GM03348 (cell line): ENCODE measurements at places on chromosomes 11 and 22.

DNA sequence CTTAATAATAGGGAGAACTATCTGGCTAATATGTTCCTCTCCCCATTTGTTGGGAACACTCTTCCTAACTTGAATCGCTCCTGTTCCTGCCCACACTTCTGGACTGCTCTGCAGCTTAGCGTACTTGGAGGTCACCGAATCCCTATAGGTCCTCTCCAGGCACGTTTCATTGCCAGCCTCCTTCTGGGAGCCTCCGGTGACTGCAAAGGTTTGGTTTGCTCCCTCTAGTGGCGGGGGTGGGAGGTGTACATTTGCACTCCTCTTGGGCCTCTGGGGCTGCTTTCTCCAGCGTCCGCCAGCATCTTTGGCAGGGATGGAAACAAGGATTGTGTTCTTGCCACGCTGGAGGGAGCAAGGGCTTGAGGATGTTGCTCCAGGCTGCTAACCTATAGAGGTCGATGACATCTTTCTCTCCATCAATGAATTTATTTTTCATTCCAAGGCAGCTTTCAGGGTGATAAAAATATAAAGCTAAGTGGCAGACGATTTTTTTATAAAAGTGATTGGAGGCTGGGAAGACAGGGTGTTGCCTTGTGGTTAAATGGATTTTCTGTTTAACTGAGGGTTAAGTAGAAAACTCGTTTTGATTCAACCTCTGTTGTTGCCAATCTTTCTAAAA is 48.7 kb downstream of the TSPAN18 start:
- peak; percentile 75 for DNase-seq

DNA sequence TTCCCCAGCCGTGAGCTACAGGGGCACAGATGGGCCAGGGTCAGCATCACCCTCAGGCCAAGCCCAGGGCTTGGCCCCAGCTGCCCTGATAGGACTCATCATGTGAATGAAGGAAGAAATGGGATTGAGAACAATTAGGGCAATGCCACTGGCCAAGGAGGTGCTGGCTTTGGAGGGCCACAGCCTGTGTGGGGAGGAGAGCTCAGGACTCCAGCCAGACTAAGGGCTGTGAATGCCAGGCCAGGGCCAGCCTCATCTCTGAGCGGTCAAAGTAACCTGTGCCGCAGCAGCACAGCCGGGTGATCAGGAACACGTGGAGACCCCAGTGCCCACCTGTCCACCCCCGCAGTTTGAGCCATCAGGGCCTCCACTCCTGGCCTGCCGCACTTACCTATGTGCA is 10.1 kb downstream of the CHID1 start:
- no peak for DNase-seq

DNA sequence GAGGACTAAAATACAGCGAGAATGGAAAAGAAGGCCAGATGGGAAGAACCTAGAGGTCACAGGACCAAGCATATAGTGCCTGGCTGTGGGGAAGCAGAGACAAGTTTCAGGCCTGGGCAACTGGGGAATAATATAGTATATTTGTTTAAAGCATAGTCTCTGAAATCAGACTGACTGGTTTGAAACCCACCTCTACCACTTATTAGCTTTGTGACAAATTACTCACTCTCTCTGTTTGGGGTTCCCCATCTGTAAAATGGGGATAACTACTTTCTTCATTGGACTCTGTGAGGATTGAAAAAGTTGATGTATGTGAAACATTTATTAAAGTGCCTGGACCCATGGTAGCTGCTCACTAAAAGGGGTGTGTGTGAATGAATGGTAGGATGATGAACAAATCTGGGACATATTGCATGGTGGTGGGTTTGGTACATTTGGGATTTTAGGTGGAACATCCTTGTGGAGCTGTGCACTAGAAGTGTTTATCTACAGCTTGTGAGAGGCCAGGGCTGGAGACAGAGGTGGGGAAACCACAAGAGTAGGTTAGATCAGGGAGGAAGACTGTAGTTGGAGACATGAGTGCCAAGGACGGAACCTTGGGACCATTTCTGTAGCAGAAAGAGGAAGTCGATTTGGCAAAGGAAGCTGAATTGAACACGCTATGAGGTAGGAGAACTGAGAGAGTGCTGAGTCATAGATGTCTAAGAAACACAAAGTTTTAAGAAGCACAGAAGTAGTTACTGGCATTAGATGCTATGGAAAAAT is 52.6 kb downstream of the SWAP70 start:
- peak; percentile 14 for DNase-seq

- peak; percentile 35 for DNase-seq
Observed at GRCh38 chr22:41030891-41031290, 61.5 kb upstream of the EP300 start.

DNA sequence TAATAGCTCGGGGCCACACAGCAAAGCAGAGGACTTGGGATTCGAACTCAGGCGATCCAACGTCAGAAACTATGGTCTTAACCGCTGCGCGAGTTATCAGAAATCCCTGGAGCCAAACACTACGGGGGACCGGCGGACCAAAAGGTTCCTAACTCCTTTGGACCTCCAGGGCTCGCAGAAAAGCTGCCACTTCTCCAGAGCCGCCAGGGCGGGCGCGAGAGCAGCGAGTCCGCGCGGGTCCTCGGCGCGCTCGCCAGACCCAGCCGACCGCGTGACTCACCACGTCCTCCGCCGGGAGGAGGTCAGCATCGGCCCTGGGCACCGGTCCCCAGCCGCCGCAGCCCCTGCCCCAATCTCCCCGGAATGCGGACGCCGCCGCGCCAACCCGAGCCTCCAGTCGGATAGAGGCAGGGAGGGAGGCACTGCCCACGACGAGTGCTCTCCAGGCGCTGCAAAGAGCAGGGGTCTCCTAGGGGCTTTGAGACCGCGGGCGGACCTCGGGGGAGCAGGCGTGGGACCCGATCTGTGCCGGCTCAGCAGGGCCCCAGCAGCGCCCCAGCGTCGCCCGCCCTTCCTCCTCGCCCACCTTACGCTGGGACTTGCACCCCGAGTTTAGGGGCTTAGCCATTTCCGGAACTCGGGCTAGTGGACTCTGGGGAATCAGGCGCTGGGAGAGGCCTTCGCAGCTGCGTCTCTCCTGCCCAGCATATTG is 6.2 kb upstream of the ALX4 start:
- DNase-seq: peak; percentile 72

GRCh38 chr22:46150655-46151477 is 540 bp downstream of the PPARA start:
- peak; percentile 48 for DNase-seq

- peak; percentile 9 for DNase-seq
Observed at GRCh38 chr11:102241026-102241425, 76.3 kb upstream of the BIRC3 start.

DNA sequence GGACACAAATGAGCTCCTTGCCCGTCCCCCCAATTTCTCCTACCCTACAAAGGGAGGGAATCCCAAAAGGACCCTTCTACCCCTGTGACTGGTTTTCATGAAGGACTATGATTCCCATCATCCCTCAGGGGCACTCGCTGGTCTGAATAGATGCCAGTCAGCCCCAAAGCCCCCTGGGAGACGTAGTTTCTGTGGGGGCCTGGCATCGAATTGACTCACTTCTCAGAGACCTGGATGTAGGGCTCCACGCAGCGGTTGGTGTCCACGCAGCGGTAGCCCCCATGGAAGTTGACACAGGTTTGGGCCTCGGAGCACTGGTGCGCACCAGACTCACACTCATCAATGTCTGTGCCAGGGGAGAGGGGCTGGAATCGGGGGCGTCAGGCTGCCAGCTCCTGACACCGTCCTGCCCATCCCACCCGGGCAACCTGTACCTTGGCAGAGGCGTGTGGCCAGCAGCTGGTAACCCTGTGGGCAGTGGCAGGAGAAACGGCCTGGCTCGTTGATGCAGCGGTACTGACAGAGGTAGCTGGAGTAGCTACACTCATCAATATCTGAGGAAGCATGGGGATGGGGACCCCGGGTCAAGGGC is 4.4 kb downstream of the EFEMP2 start:
- DNase-seq: no peak

DNA sequence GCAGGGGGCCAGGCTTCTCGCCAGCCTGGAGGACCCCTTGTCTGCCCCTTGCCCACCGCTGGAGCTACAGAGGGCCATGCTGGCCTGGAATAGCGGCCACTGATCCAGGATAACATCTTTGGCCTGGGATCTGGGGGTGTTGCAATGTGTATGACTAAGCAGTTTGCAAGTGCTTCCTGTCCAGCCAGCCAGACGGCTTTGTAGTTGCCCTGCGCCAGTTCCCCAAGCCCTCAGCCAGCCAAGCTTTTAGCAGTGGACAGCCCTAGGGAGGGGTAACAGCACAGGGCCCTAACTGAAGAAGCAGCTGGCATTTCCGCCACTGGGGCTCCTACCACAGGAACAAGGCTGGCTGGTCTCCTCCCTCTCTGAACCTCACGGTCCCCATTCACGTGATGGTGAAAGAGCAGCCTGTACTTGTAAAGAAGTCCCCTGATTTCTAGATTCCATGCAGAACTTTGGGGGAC is 32.1 kb downstream of the UQCR10 start:
- peak; percentile 96 for DNase-seq

DNA sequence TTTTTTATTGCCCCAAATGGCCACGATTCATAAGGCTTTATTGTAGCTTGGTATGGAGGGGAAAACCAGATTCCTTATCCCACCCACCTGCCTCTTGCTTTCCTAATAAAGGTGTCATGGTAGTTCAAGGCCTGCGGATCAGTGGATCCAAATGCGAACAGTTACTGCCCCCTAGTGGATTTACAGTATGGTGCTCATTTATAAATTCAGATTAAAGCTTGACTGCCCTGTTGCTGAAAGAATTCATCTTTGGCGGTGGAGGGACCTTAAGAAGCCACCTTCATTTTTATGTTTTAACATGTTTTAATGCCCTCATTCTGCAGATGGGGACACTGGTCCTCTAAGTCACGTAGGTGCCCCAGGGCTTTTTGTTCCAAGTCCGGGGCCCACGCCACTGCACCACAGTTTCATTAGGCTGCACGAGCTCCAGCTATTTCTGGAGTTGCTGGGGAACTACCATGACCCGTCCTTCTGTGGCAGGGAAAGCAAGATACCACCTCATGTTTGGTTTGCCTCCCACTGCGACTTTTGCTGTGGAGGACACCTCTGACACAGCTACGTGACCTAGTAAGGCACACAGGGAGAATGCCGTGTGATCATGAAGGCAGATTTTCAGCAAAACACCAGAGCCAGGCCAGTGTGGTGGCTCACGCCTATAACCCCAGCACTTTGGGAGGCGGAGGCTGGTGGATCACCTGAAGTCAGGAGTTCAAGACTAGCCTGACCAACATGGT is 15.6 kb upstream of the INCENP start:
- DNase-seq: peak; percentile 70

GRCh38 chr11:78933350-78933749 is 358.7 kb upstream of the NARS2 start:
- no peak for DNase-seq

- no peak for DNase-seq
Observed at GRCh38 chr22:22813126-22814075, 74.2 kb upstream of the IGLL5 start.

DNA sequence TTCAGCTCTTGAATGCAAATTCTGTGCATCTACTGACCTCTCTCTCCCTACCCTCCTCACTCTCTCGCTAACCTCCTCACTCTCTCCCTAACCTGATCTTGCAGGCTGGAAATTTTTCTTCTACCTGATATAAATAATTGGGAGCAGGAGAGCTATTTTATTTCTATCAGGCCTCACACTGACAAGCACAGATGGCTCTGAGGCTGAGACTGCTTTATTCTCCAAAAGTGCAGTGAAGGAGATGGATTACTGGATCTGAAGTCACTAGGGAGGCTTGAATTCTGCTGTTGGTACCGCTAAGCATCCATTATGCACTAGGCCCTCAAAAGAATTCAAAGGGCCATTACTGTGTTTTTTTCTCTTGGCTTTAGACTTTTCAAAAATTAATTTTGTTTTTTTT is 19.4 kb upstream of the LDHA start:
- no peak for DNase-seq

GRCh38 chr11:34680918-34681586 is 60.2 kb downstream of the EHF start:
- DNase-seq: peak; percentile 6

DNA sequence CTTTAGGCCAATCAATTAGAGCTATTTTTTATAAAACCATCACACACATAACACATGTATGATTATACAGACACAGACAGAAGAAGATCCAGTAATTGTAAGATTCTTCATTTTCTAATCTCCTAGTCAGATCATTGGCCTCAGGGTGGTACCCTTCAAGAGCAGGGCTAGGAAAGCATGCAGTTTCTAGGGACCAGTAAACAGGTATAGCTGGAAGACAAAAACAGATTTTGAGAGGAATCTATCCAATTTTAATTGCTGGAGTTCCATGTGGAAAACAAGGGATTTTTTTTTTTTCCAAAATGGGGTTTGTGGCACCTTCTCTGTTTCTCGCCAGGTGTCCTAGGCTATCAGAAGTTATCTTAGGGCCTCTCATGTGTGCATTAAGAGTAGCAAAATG is 29.6 kb downstream of the METTL15 start:
- DNase-seq: no peak

DNA sequence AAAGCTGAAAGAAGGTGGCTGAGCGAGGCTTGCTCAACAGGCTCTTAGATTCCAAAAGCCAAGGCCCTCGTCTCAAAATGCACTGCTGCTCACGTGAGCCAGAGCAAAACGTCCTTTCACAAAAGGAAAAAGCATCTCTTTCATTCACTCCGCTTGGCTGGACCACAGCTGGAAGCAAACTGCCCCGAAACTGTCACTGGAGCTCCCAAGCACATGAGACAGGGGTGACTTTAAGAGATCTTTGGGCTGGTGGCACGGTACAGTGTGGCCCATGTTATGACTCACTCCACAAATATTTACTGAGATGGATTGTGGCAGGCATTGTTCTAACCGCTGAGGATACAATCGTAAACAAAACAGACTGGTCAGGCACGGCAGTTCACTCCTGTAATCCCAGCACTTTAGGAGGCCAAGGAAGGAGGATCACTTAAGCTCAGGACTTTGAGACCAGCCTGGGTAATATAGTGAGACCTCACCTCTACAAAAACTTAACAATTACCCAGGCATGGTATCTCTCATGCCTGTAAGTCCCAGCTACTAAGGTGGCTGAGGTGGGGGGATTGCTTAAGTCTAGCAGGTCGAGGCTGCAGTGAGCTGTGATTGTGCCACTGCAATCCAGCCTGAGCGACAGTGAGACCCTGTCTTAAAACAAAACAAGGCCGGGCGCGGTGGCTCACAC is 3.6 kb downstream of the PLA2G6 start:
- peak; percentile 84 for DNase-seq

- DNase-seq: no peak
Observed at GRCh38 chr11:85991508-85991907, 77.4 kb downstream of the PICALM start.

DNA sequence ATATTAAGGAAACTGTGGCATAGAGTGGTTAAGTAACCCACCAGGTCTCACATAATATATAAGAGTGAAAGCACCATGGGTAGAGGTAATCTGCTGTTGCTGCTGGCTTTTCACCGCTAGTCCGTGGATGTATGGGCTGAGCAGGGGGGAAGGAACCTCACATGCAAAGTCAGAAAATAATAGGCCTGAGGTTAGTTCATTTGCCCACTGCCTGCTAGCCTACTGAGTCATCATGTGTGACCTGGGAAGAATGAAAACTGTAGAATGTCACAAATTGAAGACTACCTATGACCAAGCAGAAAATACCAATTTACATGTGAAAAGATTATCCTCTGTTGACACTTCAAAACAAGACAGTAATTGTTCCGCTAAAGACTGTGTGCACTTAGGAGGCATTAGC is 560.1 kb upstream of the FAT3 start:
- no peak for DNase-seq

- DNase-seq: no peak
Observed at GRCh38 chr22:46842606-46843005, 80.2 kb downstream of the TBC1D22A start.

- DNase-seq: peak; percentile 10
Observed at GRCh38 chr11:103338621-103339484, 229.6 kb downstream of the DYNC2H1 start.
